Suppressor macrophage treated with lipopolysaccharide for 4 hours (primary cell): ENCODE measurements at places on chromosomes 5 and 9.

- DNase-seq: no peak
Observed at GRCh38 chr9:125987420-125987819, 240.2 kb downstream of the PBX3 start.

DNA sequence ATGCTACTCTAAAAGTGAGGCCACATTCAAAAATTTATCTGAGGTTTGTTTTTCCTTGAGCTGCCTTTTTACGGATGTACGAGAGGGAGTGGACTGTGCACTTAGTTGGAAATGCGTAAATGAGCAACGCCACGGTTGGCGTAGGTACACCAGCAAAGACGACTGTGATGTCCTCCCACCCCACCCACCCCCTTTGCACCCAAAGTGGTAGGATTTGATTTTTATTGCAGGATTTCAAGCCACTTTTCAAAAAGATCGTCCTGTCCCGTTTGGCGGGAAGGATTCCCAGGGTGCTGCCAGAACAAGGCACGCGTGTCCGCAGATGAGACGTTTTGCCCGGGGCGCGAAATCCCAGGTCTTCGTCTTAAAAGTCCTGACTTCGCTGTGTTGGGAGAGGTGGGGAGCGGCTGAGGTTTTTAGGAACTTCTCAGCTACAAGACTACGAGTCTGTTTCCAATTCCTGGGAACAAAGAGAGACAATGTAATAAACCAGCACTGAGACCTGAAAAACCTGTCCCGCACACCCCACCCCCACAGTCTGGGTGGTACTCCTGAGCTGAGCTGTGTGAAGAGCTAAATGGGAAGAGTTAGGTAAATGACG, 1.0 kb upstream of the TLE1 start:
- DNase-seq: no peak

DNA sequence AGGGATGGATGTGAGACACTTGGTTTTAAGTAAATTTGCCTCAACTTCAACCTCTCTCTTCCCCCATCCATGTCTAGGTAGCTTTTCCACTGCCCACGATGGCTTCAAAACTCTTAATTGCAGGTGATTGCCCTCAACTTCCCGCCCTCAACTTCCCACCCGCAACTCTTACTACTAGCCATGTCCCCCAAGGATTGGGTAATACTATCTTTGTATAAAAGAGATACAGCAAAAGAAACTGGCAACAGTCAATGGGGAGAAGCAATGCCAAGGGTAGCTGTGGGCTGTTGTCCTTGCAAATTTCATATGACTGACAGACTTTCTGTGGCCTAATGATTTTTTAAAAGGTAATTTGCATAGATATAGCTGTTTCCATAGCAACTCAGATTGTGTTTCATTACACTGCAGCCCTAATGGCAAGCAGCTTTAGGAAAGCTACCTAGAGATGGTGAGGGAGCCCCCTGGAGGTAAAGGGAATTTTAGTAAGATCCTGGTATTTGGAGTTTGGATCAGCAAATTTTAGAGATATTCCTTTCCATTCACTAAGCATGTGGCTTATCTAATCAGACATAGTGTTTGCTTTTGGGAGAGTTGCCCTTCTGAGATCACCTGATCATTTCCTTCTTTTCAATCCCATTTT, 421.5 kb upstream of the DAP start:
- DNase-seq: peak; percentile 52

DNA sequence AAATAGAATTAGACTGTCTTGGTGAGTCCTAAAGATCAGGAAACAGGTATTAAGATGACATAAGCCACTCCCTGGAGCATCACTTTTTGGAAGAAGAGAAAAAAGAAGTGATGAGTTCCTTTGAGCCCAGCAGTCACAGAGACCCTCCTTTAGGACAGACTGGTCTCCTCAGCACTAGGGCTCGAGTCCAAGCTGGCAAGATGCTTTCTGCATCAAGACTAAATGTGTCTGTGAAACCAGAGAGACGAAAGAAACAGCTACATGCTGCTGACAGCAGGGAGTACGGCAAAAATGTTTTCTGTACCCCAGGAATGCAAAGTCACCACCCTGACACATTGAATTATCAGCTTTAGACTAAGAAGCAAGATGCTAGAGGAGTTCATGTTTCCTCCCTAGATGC, 184.5 kb downstream of the CRB2 start:
- DNase-seq: no peak

- DNase-seq: no peak
Observed at GRCh38 chr9:113568081-113568435, 104.5 kb downstream of the RGS3 start.

- no peak for DNase-seq
Observed at GRCh38 chr9:94967482-94967881, 241.0 kb downstream of the AOPEP start.

DNA sequence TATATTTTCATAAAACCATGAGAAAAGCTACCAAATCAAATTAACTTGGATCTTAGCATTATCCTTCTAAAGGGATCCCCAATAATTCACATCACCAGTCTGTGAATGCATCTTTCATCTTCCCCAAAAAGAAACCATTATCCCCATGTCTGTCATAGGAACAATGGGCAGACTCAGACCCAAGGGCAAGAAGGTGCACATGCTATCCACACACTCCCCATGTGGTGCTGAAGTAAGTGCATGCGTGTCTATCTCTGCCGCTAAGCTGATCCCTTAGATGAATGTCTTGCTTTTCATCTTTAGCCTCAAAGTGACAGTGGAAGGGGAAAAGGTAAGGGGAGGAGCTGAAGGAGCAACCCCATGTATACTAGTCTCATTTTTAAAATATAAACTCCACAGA, 10.2 kb downstream of the SPOCK1 start:
- no peak for DNase-seq

DNA sequence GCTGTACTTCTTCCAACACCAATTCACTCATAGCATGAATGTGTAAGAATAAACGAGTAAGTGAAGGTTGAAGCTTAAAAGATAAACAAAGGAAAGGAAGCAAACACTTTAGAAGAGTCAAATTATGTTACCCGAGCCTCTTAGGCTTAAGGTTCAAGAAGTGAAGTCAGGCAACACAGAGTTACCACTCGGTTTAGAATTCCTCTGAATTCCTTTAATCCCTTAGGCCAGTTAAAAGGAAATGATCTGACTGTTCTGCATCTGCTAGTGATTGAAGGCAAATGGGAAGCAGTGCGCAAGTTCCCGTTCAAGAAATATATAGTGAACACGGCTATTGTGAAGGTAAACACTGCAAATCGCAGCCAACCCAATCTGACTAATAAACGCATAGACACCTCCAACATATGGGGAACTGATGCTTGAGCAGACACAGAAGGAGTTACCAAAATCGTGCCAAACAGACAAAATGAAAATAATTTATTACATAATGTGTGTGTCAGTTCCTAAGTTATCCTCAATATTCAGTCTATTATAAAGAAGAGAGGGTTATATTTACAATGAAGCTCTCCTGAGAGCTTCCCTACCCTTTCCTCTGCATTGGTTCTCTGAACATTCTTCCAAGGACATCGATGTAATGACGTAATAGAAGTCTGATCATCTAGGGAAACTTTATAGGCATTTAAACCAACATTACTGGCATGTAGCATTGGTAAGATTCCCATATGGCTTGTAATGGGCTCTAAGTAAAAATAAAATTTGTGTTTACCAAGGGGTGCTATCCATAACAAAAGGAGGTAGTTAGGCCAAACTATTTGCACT, 837.1 kb upstream of the ZNF608 start:
- DNase-seq: no peak

GRCh38 chr5:139138109-139138508, 60.1 kb downstream of the SIL1 start:
- DNase-seq: no peak

DNA sequence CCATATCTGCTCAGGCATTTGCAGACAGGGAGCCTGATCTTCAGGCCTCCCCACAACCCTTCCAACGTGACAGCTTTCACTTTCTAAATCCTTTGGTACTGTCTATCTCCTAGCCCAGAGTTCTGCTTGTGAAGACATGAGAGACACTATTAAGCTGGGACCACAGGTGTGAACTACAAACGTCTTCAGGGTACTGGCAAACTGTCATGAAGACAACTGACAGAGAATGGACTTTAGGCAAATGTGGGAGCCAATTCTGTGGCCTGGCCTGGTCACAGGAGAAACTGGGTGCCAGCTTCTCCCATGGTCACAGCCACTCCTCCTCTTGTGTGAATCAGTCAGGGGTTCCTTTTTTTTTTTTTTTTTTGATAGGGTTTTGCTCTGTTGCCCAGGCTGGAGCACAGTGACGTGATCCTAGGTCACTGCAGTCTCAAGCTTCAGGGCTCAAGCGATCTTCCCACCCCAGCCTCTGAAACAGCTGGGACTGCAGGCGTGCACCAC, 10.4 kb downstream of the TRIM14 start:
- DNase-seq: peak; percentile 75

DNA sequence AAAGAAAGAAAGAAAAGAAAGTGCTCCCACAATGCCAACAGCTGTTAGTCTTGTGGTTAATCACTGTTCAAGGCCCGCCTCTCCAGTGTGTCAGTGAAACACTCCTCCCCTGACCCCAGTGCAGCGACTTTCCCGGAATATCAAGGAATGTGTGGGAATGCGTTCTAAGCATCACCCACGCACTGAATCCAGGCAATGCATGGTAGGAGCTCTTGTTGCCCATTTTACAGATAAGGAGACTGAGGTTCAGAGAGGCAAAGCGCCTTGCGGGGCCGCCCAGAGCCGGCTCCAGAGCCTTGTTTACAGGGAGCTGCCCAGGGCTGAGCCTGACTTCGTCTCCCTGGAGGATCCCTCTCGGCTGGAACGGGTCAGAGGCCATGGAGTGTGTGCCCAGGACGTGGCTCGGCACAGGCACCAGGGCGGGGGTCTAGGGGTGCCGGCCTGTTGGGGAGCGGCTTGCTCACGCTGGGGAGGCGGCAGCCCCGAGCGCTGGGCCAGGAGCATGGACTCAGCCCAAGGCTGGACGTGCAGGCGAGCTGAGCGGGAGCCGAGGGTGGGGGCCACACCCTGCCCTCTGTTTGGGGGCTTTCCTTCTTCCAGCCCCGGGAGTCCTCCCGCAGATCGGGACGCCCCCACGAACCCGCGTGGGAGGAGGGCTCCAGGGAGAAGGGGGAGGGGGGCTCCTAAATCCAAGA, 823 bp downstream of the ST6GALNAC6 start:
- peak; percentile 28 for DNase-seq

DNA sequence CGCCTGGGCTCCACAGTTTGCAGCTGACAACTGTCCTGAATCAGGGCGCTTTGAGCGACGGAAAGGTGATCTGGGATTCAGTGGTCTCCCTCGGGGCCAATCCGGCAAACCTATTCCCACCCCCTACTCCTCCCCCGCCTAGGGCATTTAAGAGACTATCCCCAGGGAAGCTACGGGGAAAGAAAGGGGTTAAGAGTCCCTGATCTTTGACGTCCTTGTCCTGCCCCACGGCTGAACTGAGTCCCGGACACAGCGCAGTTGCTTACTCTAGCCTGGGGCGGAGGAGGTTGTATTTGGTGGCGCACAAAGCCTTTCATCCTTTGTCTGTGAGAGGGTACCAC, 3.4 kb downstream of the RORB start:
- no peak for DNase-seq

DNA sequence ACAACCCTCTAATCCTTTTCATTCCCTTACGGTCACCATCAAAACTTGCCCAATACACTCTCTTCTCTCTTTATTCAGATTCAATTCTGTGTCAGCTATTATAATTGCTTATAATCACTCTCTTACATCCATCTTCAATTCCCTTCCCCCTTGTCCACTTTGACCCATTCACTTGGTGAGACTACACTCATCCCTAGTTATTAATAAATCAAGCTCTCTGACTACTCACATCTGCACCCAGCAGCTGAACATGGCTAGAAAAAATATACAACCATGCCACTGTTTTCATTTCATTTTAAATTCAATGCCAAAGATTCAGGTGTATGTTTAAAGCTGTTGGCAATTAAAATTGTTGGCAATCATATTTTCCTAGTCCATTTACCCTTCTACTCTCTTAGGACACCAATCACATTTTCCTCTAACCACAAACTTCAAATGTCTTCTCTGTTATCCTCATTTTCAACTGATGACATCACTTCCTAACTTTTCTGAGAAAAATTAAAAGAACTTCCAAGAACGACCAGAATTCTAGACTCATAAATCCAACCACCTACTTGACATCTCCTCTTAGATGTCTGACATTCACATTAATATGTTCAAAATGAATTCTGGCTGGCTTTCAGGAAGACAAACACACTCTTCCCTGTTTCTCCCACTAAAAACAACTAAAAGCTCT, 5.5 kb downstream of the C5orf15 start:
- DNase-seq: no peak

GRCh38 chr9:70260606-70261005, 1.8 kb downstream of the SMC5 start:
- no peak for DNase-seq

DNA sequence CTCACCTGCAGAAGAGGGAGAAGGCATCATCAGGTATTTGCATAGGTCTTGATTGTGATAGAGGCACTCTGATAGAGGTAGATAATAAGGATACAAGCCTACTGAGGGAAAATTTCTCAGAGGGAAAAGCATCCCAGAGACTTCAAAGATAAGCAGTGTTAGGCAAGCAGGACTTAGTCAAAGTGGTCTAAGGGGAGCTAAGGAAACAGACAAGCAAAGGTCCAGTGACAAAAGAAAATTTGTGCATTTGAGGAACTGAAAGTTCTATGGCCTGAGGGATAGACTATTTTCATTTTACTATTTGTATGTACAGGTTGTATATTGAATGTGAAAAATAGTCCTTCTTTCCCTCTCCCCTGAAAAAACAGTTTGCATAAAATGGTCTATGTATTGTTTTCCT, 27.4 kb downstream of the OXCT1 start:
- DNase-seq: no peak
